ENCODE measurements at places on chromosomes 13 and 19.

- DNase-seq = no peak
Measured at GRCh38 chr19:50817941-50818858, 5.4 kb downstream of the KLK1 start.

DNA sequence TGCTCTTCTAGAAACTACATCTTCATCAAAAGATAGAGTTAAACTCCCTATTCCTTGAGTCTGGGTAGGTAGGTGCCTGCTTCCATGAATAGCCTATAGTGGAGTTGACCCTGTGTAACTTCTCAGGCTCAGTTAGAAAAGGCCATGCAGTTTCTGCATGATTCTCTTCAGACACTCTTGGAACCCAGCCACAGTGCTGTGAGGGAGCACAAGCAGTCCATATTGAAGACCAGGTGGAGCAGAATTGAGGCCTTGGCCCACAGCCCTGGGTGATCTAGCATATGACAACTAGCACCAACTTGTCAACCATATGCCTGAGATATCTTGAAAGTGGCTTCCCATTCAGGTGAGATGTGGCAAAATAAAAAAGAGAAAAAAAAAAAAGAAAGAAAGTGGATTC is 10.3 kb upstream of the PAN3 start:
- no peak for DNase-seq

DNA sequence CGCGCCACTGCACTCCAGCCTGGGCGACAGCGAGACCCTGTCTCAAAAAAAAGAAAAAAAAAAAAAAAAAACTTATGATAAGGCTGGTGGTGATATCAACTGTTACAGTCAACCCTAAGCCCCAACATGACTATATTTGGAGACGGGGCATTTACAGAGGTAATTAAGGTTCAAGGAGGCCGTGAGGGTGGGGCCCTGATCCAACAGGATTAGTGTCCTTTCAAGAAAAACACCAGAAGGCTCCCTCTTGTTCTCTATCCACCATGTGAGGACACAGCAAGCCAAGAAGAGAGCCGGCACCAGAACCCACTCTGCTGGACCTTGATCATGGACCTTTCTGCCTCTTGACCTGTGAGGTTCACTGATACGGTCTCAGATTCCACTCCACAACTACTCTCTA is 14.1 kb downstream of the MIER2 start:
- DNase-seq = no peak

DNA sequence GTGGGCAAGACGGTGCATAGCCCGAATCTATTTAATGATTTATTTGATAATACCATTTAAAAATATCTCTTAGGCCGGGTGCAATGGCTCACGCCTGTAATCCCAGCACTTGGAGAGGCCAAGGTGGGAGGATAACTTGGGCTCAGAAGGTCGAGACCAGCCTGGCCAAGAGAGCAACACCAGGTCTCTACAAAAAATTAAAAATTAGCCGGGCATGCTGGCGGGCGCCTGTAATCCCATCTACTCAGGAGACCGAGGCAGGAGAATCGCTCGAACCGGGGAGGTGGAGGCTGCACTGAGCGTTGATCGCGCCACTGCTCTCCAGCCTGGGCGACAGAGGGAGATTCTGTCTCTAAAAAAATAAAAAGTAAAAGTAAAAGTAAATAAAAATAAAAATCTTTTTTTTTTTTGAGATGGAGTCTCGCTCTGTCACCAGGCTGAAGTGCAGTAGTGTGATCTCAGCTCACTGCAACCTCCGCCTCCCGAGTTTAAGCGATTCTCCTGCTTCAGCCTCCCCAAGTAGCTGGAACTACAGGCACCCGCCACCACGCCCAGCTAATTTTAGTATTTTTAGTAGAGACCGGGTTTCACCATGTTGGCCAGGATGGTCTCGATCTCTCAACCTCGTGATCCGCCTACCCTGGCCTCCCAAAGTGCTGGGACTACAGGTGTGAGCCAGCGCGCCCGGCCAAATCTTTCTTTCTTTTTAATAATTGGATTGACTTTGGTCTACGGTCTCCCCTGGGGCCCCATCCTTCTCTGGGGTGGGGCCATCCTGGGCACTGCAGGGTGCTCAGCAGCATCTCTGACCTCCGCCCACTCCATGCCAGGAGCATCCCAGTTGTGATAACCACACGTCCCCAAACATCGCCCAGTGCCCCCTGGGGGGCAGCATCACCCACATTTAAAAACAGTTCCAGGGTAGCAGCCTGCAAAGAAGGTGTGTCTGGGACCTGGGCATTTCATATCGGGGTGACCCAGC is 90.7 kb downstream of the GNG7 start:
- no peak for DNase-seq

DNA sequence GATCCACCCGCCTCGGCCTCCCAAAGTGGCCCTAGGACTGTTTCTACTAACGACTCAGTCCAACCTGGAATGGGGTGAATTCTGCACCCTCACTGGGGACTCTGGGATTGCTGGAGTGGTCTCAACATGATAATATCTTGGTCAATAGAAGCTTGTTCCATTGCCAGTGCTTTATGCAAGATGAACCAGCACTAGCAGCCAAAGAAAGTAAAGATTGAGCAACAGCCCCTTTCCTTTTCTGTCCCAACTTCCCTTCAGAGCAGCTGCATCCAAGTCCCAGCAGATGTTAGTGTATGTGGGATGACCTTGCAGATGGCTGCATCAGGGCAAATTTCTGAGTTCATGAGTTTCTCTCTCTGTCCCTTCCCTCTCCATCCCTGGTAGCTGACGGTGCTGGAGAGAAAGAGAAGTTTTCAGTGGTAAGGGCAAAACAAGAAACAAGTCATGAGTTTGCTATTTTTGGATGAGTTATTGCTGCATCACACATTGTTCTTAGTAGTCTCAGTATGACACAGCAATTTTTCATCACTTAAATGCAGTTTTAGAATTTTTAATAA is 183.6 kb upstream of the EDNRB start:
- no peak for DNase-seq

DNA sequence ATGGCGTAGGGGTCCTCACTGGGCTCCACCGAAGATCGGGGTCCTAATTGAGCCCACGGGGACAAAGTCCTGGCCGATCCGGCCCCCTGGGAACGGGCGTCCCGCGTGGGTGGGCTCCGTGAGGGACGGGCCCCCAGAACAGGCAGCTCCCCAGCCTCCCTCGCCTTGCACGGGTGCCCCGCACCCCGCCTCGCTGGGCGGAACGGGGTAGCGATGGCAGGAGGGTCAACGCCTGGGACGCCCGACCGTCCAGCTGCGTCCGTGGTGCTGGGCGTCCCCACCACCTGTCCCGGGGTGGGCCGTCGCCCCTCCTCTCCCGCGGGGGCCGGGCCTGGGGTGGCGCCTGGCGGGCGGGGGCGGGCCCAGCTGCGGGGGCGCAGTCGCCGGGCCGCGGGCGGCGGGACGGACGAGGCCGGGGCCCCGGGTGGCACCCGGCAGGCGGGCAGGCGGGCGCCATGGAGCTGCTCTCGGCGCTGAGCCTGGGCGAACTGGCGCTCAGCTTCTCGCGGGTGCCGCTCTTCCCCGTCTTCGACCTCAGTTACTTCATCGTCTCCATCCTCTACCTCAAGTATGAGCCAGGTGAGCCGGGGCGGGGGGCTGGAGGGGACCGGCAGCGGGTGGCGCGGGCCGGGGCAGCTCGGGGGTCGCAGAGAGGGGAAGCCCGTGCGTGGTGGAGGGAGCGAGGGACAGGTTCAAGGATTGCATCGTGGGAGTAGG is at the start of gene TMEM38A:
TSS of gene TMEM38A (plus strand) at position 377 of the 717 bp plus-strand sequence. CDS start at position 456, 79 bp downstream.
- DNase-seq = no peak

GRCh38 chr13:80989747-80990146 is 648.8 kb upstream of the SPRY2 start:
- no peak for DNase-seq

GRCh38 chr19:2594319-2594718 is 108.2 kb downstream of the GNG7 start:
- no peak for DNase-seq

- no peak for DNase-seq
Measured at GRCh38 chr19:41776700-41777099, 19.7 kb upstream of the CEACAM3 start.

- DNase-seq = no peak
Measured at GRCh38 chr19:24074720-24075454, 12.1 kb upstream of the ZNF254 start.

DNA sequence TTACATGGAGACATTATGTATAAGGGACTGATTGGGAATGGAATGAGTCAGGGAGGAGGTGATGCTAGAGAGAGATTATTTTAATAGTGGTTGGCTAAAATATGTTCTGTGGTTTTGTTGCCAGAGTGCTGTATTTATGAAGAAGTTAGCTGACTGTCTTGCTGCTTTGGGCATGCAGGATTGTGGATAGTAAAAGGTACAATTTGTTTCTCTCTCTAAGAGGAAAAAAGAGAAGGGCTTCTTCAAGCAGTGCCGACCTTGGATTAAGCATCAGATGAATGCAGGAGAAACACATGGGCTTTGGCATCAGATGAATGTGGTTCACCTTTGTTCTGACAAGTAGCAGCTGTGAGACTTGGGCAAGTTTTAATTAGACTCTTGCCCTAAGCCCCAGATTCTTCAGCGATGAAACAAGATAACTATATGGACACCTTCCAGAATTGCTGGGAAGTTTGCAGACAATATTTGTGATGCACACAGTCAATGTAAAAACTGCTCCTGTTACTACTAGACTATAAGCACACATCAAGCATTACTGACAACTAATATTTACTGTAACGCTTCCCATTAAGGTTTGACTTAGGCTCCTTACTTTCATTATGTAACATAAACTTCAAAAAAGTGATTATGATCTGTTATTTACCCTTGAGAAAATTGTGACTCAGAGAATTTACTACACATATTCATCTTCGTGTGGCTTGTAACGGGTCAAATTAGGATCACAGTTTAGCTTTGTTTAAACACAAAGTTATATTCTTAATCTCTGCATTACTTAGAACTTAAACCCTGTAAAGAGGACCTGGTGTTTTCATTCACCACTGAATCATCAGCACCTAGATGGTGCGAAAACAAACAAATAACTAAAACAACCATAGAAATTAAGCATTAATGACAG is 824.0 kb downstream of the PCDH9 start:
- DNase-seq = no peak

GRCh38 chr19:9912551-9913236 is 23.6 kb downstream of the OLFM2 start:
- no peak for DNase-seq

GRCh38 chr13:60062502-60062901 is 101.2 kb downstream of the DIAPH3 start:
- DNase-seq = no peak

- no peak for DNase-seq
Measured at GRCh38 chr13:30355384-30355699, 48.0 kb upstream of the KATNAL1 start.

DNA sequence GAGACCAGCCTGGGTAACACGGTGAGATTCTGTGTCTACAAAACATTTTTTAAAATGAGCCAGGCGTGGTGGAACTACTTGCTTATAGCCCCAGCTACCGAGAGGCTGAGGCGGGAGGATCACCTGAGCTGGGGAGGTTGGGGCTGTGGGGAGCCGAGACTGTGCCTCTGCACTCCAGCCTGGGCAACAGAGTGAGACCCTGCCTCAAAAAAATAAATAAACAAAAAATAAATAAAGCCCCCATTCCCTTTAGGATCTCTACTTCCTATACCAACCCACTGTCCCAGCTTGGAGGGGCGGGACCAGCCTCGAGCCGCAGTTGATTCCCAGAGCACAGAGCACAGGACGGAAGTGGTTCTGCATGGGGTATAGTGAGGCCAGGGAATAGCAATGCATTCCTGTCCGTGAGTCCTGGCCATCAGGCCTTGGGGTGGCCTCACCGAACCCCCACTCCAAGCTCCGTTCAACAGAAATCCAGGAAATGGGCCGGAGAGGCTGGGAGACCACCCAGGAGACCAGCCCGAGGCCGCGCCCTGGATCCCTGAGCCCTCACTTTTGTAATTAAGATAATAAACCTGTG is 4.9 kb upstream of the PTBP1 start:
- DNase-seq = no peak

DNA sequence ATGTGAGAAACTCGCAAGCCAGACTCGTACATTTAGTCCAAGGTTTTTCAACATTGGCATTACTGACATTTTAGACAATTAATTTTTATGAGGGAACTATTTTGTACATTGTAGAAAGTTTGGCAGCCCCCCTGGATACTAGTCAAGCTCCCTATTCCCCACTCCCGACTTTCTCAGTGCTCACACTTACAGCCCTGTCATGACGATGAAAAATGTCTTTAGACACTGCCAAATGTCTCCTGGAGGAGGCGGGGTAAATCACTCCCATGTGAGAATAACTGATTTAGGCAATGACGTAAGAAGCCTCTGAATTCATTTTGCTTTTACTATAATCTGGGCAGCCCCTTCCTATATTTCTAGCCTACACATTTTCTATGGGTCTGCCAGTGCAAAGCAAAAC is 535.8 kb upstream of the KLHL1 start:
- no peak for DNase-seq

DNA sequence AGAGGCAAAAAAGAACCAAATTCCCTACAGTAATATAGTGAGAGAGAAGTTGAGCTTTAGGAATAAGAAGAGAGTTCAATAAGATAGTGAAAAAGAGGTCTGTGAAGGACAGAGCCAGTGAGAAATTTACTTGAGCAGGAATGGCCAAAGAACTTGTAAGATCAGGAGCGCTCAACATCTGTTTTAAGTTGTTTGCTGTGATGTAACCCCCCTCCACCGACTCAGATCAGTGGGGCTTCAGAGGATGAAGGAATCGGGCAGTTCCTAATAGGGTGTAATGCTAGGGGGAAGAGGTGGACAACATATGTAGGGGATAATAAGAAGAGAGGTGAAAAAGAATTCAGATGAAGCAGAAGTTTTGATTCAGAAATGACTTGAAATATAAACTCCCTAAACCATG is 85.3 kb upstream of the FNDC3A start:
- no peak for DNase-seq

- DNase-seq = no peak
Measured at GRCh38 chr13:51303063-51303552, 36.4 kb upstream of the SERPINE3 start.

GRCh38 chr19:51576850-51577249 is 5.8 kb downstream of the ZNF175 start:
- DNase-seq = no peak

DNA sequence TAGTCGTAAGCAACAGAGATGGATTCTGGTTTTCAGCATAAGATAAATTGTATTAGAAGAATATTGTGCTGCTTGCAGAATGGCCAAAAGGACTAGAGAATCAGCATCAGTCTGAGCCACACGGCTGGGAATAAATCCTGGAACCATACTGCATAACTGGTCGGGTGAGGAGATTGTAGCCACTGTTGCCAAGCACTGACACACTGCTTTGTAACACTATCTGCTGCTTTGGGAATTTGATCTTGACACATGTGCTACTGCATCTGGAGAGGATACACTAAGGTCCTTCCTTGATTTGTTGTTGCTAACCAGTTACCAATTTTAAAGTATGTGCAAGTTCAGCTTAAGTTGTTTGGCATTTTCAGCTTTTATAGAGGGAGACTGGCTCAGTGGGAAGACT is 1.9 kb downstream of the HNRNPA1L2 start:
- DNase-seq = no peak

- no peak for DNase-seq
Measured at GRCh38 chr13:70520275-70521036, 412.2 kb upstream of the KLHL1 start.

All from central memory CD8-positive, alpha-beta T cell (primary cell).